ENCODE measurements at places on chromosomes 4 and X. TPM values are rescaled to one million over a fixed set of nuclear protein-coding genes. Genes with fewer than 3 reads are reported as not detected.

DNA sequence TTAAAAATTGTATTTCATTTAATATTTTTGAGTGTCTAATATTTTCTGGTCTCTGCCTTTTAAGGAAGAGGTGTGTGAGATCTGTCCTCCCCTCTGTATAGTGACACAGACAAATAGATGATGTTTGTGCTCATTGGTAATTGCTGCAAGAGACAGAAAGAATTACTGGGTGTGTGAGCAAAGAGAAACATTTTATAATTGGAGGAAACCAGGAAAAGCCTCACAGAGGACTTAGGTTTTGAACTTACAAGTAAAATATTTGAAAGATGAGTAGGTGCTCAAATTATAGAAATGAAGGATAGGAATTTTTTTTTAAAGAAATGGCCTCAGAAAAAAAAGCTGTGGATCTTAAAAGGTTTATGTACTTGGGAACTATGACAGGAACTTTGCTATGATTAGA, 149.8 kb downstream of the SPCS3 start:
- no peak for DNase-seq
- H3K27me3 ChIP-seq, result no peaks in the 10 kb centered on the region
- no peaks in the 10 kb centered on the region for H3K4me1 ChIP-seq
- no peak overlapping the region for H3K27ac ChIP-seq
- H3K4me3 ChIP-seq, result no peak overlapping the region

- DNase-seq, result no peak
- no peak overlapping the region for H3K27ac ChIP-seq
- H3K27me3 ChIP-seq, result no peaks in the 10 kb centered on the region
- no peak overlapping the region for H3K4me3 ChIP-seq
Observed at GRCh38 chrX:103613362-103613890, 5.7 kb downstream of the TCEAL3 start.

GRCh38 chr4:152310257-152310656, 225.6 kb downstream of the FBXW7 start:
- H3K4me1 ChIP-seq, result 0 out of 2 replicates have a peak, but pooled peaks cover 7% of the 10 kb centered on the region
- no peaks in the 10 kb centered on the region for H3K27me3 ChIP-seq
- H3K36me3 ChIP-seq, result no peaks in the 10 kb centered on the region
- no peak for DNase-seq

- no peak overlapping the region for H3K27ac ChIP-seq
- H3K36me3 ChIP-seq, result peaks cover 91% of the 10 kb centered on the region
- H3K4me3 ChIP-seq, result no peak overlapping the region
- no peak for DNase-seq
- no peaks in the 10 kb centered on the region for H3K27me3 ChIP-seq
- no peaks in the 10 kb centered on the region for H3K4me1 ChIP-seq
Observed at GRCh38 chr4:1976416-1977352, 32.1 kb downstream of the NELFA start.

The AGTR2 gene
- not detected for total RNA-seq
